ENCODE measurements at places on chromosomes 7 and 10.

DNA sequence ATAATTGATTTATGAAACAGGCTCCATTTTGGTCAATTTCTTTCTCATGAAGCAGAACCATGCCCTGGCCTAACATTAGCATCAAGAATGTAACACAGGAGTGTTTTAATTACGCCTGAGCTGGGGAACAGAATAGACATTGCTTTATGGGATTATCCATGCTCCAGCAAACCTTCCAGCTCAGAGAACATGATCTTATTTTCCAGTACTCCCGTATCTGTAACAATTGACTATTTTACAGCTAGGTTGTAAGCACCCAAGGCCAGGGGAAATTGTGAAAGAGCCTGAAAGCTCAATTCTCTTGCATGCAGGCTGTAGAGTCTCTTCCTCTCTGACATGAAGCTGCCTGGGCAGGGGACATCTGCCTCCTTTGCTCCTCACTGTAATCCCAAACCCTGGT, 30.8 kb upstream of the CRYGN start:
- DNase-seq, result no peak

DNA sequence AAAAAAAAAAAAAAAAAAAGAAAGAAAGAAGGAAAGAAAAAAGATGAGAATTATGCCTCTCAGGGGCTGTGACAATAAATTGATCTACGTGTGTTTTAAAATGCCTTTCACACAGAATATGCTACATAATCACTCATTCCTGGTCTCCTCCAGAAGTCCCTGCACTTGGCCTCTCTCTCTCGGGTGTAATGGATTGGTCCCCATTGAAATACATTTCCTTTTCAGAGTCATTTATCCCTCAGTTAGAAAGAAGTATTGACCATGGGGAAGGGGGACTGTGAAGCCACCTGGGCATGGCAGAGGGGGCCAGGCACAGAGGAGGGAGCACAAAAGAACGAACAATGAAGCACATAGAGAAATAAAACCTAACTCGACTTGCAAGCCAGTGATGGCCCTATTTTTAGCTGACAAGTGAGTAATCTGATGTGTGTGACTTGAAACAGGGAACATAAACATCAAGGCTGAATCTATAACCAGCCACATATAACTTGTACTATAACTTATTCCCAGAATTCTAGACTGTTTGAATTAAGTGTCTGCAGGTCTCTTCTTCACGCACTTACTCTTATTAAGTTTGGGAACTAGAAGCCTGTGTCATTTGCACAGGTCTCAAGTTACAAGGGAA, 490.8 kb downstream of the KCNMA1 start:
- DNase-seq, result no peak

DNA sequence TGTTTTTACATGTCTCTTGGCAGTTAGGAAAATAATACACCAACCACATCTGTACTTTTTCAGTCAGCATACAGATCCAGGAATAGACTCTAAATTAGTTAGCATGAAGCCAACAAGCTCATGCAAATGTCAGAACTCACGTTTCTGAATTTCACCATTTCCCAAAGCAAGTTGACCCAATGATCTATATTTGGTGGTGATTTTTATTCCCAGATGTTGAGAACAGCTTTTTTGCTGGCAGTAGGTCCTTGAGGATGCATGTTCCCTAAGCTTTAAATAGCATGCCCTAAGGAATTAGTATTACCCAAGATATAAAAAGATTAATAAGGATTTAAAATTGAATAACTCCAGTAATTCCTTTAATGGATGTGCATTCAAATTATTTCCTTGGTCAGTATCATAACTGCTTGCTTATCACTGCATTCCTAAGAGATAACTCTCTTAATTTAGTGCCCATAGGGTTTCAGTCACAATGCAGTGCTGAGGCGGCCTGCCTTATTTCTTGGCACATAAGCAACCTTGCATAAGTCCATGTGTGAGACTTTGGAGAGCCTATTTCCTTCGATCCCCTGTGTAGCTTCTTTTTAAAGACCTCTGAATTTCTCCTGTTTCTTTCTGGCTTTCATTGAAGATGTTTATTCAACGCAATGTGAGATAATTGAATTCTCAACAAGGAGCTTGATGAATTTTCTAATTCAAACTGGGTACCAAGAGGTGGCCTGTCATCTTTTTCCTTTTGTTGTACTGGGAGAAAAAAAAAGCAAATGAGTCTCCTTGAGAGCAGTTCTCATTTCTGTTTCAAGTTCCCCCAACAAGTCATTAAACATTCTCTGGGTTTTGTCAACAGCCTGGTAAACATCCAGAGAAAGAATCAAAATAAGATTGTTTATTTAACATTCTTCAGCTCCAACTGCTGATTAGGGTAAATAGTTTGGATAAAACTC, 135.3 kb upstream of the MEOX2 start:
- no peak for DNase-seq

GRCh38 chr7:47581438-47581803, 490 bp downstream of the TNS3 start:
- peak; percentile 58 for DNase-seq

DNA sequence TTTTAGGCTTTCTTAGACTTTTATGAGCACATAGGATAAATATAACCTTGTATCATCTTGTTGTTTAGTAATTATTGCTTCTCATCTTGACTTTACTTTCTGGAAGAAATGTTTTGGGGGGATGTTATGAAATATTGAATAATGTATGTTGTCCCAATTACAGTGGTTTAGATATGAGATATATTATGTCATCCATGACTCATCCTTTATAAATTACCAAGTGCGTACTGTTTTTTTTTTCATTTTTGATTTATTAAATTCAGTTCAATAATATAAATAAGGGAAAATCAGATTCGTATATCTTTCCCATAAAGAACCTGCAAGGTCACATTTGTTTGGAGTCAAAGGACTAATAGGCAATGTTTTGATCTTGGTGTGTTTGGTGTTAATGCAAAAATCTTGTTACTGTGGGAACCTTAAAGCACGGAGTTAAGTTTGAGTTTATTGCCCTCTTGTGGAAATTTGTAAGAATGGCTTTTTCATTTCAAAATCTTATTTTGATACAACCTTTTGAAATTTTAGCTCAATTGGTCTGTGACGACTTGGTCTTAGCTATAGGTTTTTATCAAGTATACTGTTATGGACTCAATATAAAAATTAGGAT, 108.6 kb downstream of the SRI start:
- peak; percentile 76 for DNase-seq

- DNase-seq, result no peak
These were observed 11.4 kb upstream of the KCTD7 start for GRCh38 chr7:66617295-66617694.

DNA sequence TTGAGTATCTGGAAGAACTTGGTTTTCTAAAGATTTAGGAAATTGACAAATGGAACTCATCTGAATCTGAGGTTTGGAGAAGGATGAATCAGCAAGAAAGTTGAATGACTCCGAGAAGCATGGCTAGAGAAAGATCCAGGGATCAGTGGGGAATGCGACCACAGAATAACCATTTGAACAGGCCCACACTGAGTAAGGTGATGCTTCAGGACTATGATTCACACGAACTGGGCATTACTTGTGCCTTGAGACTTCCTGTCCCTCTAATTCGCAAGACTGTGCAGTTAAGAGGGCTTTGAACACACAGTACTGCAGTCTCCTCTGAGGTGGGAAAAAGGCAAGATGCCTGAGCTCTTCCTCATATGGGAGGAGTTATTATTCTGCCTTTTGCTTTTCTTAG, 395.5 kb upstream of the POM121L12 start:
- DNase-seq, result no peak

All from HT-29 (cell line).